Smooth muscle cell of trachea (primary cell): ENCODE measurements at places on chromosomes 13 and 19. TPM values are rescaled to one million over a fixed set of nuclear protein-coding genes. Genes with fewer than 3 reads are reported as not detected.

Gene SWSAP1
- 0.50 and 0.87 TPM in 2 replicates for total RNA-seq

Gene ZNF8
- 4.9 and 6.1 TPM in 2 replicates for total RNA-seq

Gene OSCAR
- 0.15 and 0.33 TPM in 2 replicates for total RNA-seq

Gene RASIP1
- 1.0 and 2.8 TPM in 2 replicates for total RNA-seq

Gene ZNF507
- total RNA-seq = 10.6 and 13.8 TPM in 2 replicates

Gene CYP2A6
- not detected in 2 replicates for total RNA-seq

Gene C13orf42
- total RNA-seq = not detected in 2 replicates

Gene OR7C1
- total RNA-seq = not detected in 2 replicates

Gene PTGIR
- 2.9 and 6.8 TPM in 2 replicates for total RNA-seq

Gene TMEM190
- not detected in 2 replicates for total RNA-seq

Gene TTC9B
- 0.17 TPM in 1 of 2 replicates, not detected in the other for total RNA-seq

Gene HSD17B14
- 6.0 TPM in 2 replicates for total RNA-seq

Gene DNAJC15
- 16.4 and 18.5 TPM in 2 replicates for total RNA-seq

Gene CATSPERD
- total RNA-seq = not detected in 2 replicates

Gene SAMD4B
- total RNA-seq = 68.4 and 109 TPM in 2 replicates

Gene DAND5
- total RNA-seq = 0.29 TPM in 1 of 2 replicates, not detected in the other
